Stimulated activated CD4-positive, alpha-beta T cell treated with anti-CD3 and anti-CD28 coated beads, Interleukin-15, amount 100 ng/mL, for 1 hour (primary cell): ENCODE measurements at places on chromosomes 11 and 22.
A peak's percentile ranks its signal among the peaks of the same experiment; 100 is the strongest.

- no peak for DNase-seq
Observed at GRCh38 chr11:134509381-134510232, 97.6 kb upstream of the B3GAT1 start.

DNA sequence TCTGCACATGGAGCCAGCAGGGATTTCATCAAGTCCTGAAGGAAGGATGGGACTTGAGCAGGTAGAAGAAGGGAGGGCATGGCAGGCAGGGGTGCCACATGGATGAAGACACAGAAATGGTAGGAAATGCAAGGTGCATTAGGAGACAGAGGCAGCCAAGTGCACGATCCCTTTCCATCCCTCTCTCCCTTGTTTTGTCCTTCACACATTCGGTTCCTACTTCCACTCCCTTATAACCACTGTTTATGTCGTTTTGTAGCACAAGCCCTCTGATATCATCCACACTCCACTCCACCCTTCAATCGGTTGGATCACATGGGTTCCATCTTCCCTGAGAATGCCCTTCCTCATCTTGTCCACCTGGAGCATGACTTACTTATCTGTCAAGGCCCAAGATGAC lies 35.2 kb downstream of the IFT27 start:
- DNase-seq = no peak

DNA sequence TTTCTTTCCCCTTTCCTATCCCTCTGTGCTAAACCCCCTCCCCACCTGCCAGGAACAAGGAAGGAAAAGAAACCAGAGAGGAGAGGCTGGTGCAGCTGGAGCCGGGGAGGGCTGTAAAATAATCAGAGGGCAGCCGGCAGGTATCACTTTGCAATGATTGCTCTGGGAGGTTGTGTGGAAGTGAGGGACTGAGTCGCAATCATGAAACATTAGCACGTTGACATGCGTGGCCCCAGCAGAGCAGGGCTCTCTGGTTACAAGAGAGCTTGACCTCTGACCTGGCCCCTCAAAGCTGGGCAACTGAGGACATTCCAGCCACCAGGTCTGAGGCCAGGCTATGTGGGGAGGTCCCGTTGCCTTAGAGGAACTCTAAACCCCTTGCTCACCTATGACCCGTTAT lies 170.8 kb upstream of the BDNF start:
- DNase-seq = no peak

GRCh38 chr11:7220636-7221035 lies 31.1 kb upstream of the SYT9 start:
- no peak for DNase-seq

DNA sequence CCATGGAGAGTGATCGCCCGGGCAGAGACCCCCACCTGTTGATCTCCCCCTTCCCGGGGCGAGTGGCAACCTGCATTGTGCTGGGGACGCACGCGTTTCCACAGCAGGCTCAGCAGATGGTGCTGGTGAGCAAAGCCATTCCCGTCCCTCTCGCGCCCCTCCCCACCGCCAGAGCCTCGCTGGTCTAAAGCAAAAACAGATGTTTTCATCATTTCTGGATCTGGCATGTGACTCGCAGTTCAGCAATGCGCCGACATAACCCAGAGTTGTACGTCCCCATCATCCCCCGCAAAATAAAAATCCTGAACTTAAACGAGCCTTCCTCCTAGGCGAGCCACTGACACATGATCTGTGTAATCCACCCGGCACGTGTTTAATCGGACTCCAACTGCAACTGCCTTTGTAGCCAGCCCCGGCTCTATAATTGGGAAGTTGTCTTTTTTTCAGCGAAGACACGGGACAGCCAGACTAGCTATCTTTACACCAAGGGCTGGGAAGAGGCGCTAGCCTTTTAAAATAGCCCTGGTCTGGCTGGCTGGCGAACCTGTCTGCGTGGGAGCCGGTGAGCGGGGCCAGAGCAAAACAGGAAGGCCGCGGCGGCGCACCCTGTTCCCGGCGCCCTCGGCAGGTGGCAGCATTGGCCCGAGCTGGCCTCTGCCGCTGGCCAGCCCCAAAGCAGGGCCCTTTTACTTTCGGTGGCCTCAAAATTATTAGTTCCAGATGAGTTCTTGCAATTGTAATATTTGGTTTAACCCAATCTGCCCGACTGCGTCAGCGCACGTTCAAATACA lies 203.0 kb upstream of the SORL1-AS1 start:
- peak; percentile 59 for DNase-seq

GRCh38 chr11:65262381-65262680 lies 569 bp downstream of the POLA2 start:
- no peak for DNase-seq

- DNase-seq = no peak
Observed at GRCh38 chr22:35634015-35634414, 14.2 kb upstream of the APOL6 start.

DNA sequence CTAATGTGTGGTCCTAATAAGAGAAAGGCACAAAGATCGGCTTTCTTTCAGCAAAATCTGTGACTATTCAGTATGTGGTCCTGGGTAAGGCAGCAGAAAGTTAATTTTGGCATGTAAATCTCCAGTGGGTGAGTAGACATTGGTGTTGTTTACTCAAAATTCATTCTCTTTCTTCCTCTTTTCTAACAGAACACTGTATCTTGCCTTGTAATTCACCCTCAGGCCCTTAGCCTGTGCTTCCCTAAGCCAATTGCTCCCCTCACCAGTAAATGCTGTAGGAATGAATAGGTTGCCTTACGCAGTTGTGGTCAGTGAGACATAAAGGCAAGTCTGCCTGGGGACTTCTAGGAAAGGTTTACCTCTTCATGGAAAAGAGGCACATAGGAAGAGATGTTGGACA lies 49.9 kb upstream of the PDE3B start:
- no peak for DNase-seq

DNA sequence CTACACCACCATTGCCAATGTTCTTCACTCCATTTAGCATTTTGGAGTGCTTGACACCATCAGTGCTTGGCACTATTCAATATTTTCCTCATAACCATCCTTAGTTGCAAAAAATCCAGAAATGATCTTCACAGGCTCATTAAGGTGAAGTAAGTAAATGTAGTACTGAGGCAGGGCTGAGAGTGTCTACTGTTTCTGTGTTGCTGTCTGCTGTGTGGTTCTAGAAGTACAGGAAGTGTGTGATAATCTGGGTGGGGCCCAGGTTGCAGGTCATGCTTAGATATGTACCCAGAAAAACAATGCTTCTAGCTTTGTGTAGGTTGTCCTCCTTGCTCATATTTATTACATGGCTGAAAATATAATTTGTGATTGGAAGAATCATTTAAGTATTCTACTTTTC lies 411.8 kb upstream of the CCDC179 start:
- no peak for DNase-seq

DNA sequence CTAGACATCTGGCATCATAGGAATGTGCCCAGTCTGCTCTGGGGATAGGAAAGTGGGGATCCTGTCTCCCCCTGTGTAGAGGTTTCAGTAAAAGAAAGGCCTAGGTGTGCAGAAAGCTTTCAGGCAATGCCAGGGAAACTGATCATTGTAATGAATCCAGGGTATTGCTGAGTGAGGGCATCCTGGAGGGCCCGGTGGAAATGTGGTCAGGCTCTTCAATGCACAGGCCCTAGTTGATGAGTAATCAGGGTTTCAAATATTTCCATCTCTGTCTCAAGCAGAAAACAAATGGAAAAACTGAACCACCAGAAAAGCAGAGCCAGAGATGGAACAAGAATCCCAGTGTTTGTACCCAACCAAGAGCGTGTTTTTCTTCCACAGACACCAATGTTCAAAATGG lies 2.0 kb downstream of the CD3E start:
- DNase-seq = no peak

GRCh38 chr22:42261296-42261695 lies 9.2 kb downstream of the TCF20 start:
- DNase-seq = no peak

DNA sequence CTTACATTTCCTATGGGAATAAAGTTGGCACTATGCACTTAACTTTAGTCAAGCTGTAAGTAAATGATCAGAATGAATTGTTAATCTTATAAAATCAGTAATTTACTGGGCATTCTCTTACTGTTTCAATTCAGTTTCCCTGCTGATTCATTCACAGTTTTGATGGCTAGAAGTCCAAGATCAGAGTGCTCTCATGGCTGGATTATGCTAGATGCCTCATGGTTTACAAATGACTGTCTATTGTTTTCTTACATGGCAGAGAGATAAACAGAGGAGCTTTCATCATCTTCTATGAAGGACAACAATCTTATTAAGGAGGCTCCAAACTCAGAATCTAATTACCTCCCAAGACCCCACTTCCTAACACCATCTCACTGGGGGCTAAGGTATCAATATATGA lies 135.1 kb upstream of the CARD18 start:
- DNase-seq = no peak

DNA sequence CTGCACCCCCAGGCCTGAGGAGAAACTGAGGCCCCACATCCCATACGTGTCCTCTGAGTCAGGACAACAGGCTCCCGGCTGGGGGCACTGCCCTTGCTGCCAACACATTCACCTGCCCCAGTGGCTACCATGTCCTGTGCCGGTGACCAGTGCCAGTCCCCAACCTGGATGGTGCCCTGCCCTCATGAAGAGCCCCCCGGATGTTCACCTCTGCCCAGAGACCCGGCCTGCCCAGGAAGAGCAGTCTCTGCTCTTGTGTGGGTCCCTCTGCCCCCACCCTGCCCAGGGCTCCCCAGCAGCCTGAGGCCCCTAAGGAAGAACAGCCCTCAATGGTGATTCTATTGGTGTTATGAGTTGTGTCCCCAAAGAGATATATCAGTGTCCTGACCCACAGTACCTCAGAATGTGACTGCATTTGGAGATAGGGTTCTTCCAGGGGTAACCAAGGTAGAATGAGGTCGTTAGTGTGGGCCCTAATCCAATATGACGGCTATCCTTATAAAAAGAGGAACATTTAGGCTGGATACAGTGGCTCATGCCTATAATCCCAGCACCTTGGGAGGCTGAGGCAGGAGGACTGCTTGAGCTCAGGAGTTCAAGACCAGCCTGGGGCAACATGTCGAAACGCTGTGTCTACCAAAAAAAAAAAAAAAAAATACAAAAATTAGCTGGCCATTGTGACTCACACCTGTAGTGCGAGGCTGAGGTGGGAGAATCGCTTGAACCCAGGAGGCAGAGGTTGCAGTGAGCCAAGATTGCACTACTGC lies 13.2 kb upstream of the DGCR8 start:
- DNase-seq = no peak

DNA sequence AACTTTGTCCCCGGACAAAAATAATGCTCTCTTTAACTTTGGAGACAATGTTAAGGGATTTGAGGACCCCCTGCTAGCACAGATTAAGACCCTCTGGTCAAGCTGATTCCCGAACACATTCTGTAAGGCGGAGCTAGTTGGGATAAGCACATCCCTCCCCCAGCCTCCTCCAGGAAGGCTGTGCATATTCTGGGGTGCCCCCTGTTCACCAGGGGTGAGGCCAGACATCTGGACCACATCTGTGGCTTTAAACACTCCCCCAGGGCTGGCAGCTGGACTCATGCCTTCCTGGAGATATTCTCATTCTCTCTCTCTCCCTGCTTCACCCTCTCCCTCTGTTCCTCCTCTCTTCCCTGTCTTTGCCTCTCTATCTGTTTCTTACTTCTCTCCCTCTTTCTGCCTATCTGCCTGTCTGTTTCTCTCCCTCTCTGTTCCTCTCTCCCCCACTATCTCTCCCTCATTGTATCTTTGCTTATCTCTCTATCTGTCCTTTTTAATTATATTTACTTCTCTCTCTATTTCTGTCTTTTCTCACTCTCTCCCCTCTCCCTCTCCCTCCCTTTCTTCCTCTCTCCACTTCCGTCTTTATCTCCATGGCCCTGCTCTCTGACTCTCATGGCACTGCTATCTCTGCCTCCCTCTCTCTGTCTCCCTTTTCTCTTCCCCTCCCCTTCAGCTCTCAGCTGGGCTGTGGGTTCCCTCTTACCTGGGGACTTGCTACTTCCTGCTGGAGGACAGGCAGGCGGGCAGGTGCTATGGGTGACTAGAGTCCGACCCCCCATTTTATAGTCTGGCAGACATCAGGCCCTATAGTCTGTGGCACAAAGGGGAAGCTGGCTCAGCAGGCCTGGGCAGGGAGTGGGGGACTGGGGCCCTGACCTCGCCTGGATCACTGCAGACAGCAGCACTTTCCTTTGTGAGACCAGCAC lies at the start of gene CRYBB1:
TSS of gene CRYBB1 (minus strand) at position 757 of the 929 bp plus-strand sequence. CDS start 1,708 bp downstream, outside the sequence.
- DNase-seq = no peak

- DNase-seq = no peak
Observed at GRCh38 chr11:110492321-110492685, 62.6 kb downstream of the FDX1 start.

GRCh38 chr11:462107-462890 lies 12.2 kb downstream of the PTDSS2 start:
- DNase-seq = no peak

GRCh38 chr11:134250246-134250645 lies 2.9 kb downstream of the THYN1 start:
- DNase-seq = no peak

- DNase-seq = no peak
Observed at GRCh38 chr11:57368845-57369232, 12.1 kb downstream of the PRG3 start.

DNA sequence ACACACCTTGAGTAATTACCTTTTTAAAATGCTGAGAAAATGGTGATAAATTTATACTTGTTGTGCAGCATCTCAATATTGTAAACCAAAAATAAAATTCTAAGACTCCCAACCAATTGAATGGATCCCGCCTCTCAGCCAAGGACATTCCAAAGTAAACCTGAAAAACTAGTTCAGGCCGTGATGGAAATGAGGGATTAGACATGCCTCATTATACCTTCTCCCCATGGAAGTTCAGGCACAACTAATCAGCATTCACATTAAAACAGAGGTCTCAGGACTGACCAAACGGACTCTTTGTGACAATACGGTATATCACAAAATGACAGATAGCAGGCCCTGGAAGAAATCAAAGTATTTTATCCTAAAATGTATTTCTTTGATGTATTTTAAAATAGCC lies 907.4 kb upstream of the RAG2 start:
- DNase-seq = no peak

DNA sequence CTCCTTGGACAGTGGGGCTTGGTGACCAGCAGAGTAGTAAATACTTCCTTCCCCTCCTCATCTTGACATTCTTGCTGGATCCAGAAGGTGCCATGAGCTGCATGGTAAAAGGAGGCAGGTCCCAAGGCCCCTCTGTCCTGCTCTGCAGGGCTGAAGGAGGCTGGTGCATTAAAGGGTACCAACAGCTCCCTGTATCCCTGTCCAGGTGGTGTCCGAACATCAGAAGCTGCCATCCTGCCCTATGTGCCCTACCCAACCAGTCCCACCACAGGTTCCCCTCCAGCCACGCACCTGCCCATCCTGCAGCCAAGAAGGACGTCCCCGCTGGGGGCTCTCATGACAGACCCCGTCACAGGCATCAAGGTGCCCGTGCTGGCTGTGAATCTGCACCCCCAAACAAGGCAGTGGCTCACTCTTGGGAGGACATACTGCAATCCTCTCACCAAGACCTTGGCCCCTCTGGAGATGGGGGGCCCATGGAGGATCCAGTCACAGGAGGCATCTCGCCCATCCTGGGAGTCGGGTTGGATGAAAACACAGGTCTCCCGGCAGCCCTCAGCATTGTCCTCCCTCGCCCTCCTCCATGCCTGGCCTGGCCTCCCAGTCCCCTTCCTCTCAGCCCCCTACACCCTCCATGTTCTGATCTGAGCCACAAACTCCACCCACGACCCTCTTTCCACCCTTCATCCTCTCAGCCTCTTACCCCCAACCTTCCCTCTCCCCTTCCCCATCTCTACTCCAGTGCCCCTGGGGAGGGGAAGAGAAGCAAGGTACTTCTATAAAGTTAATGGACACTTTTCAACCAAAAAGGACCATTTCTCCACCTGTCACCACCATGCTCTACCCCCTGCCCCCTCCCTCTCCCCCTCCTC lies 55.1 kb downstream of the BTG4 start:
- DNase-seq = no peak

GRCh38 chr11:131595797-131596196 lies 225.4 kb downstream of the NTM start:
- no peak for DNase-seq

GRCh38 chr11:71438650-71439049 lies 9.5 kb downstream of the DHCR7 start:
- no peak for DNase-seq
